ENCODE measurements at places on chromosomes 2 and 18.

DNA sequence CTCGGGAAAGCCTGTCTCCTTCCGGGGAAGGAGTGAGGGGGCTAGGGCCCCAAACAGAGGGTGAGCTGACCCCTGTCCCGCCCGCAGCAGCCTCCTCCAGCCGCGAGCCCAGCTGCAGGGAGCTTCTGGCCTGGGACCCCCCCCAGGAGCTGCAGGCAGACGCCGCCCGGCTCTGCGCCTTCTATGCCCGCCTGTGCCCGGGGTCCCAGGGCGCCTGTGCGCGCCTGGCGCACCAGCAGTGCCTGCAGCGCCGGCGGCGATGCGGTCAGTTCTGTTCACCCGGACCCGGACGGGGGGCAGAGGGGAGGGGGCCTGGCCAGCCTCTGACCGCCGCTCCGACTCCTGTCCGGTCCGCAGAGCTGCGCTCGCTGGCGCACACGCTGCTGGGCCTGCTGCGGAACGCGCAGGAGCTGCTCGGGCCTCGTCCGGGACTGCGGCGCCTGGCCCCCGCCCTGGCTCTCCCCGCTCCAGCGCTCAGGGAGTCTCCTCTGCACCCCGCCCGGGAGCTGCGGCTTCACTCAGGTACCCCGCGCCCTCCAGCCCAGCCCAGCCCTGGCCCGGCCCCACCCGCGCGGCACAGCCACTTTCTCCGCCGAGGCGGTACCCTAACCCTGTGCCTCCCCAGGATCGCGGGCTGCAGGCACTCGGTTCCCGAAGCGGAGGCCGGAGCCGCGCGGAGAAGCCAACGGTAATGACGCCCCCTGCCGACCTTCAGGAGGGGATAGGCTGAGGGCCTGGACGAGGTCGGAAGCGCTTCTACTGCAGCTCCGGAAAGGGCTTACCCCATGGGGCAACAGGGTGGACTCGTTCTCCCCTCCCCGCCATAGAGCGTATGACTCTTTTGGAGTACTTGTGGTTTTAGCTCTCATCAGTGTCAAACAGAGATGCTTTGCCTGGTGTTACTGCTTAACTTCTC lies 2.0 kb upstream of the CHRND start:
- DNase-seq = no peak

DNA sequence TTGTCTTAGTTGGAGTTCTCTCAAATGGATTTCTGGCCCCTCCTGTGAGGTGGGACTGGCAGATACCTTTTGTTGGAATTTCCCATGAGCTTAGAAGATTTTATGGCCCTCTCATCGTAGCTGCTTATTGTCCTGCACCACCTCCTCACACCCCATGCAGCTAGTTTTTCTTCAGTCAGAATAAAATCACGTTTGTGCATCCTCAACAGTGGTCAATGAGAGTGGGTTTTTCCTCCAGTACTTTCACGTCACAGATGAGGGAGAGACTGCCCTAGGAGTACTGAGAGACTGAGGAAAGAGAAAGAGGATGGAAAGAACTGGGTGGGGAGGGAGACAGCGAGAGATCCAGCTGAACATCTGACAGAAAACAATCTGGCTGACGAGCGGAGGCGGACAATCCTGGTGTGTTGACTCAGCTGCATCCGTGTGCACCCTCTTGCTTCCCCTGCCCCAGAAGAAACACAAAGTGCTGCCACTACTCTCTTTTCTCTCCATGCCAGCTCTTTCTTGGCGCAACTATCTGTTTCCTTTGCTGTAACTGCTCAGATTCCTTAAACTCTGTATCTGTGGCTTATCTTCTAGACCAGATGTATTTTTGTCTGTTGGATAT lies 7.4 kb downstream of the RAPGEF4 start:
- no peak for DNase-seq

DNA sequence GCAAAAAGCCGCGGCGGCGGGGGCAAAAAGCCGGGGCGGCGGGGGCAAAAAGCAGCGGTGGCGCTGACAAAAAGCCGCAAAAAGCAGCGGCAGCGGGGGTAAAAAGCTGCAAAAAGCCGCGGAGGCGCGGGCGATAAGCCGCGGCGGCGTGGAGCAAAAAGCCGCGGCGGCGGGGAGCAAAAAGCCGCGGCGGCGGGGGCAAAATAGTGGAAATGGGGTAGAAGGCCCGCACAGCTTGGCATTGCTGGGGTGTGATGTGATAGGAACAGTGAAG lies 450.1 kb downstream of the ANKRD30B start:
- DNase-seq = no peak

DNA sequence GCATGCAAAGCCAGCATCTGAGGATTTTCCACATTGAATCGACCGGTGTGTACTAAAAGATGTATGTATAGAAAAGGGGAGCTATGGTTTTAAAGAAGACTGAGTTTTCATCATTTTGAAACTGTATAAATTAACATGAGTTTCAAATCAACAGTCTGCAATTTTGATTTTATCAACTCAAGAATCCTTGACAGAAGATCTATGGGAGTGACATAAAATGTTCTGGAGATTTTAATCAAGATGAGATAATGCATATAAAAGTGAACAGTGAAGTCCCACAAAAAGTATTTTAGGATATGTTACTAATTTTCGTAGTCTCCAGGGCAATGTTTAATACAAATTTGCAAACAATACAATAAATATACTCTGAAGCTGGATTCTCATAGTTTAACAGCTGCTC lies 24.0 kb upstream of the CERS6 start:
- no peak for DNase-seq

DNA sequence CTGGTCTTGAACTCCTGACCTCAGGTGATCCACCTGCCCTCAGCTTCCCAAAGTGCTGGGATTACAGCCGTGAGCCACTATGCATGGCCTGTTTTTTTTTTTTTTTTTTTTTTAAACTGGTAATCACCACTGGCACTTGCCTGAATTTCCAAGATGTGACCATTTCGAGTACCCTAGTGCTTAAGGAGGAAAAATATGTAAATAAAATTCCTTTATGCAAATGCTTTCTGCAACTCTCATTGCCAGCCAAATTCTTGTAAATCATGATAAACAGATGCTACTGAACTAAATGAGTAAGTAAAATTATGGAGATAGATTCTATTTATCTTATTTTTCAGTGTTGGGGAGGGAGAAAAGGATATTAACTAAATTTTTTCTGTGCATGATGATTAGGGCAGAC lies 18.6 kb downstream of the CDCA7 start:
- DNase-seq = no peak

- DNase-seq = no peak
Observed at GRCh38 chr18:12076424-12077140, 17.1 kb upstream of the ANKRD62 start.

- peak; percentile 71 for DNase-seq
Observed at GRCh38 chr18:8744656-8745055, 39.3 kb downstream of the MTCL1 start.

GRCh38 chr18:8003878-8004675 lies 437.0 kb downstream of the PTPRM start:
- DNase-seq = no peak

DNA sequence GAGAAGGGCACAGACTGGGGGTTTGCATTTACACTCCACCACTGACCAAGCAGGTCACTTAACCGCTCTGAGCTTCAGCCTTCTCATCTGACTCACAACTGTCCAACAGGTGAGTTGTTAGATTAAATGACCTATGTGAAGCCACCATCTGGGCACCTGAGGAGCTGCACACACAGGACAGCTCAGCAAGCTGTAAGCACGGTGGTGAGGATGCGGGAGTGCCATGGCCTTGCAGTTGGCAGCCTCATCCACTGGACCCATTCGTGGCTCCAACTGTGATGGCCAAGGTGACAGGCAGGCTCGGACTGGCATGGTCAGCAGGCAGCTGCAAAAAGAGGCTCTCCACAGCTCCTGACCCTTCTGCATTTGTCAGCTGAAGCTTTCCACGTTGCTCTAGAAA lies 23.3 kb upstream of the AMMECR1L start:
- DNase-seq = no peak

- DNase-seq = no peak
Observed at GRCh38 chr2:68385220-68385906, 20.3 kb downstream of the PLEK start.

DNA sequence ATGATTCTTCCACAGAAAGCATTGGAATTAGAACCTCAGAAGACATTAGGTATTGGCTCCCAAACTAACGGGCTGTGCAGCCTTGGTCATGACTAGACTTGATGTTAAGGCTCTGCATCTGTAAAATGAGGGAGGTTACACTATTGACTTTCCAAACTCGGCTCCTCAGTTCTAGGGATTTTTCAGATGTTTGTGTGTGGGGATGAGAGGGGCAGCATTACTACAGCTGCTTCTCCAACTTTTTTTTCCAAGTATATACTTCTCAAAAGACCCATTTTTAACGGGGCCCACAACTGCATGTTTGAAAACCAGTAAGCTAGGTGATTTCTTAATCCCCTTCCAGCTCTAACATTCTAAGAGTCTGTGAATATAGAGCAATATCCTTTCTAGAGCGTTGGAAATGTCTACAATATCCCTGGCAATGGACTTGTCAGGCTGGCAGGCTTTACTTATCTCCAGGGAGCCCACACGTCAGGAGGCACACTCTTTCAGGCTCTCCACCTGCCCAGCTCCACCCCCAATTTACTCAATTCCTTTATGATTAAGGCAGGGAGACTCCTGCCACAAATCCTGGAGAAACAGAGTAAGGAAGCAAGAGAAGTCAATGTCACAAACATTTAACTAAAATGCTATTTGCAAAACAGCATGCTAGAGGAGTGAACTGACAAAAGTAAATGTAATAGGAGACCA lies 844 bp upstream of the MPV17 start:
- DNase-seq = no peak

- DNase-seq = no peak
Observed at GRCh38 chr18:42517896-42518295, 562.9 kb downstream of the PIK3C3 start.

GRCh38 chr2:107197594-107198294 lies 311.8 kb upstream of the ST6GAL2 start:
- no peak for DNase-seq

DNA sequence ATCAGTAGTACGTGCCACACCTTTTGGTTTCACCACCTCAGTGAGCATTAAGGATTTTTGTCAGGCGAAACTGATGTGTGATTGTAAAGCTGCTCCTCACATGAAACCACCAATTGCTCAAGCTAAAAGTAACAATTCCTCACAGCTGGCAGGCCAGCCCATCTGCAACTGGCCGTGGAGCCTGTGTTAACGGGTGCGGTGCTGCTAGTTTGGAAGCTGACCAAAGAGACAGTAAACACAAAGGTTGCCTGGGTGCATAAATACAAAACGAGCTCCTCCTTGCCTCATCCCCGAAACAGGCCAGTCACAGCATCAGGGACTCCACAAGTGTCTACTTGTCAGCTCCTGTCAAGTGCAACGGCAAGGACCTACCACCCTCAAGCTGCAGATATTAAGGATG lies 32.0 kb downstream of the LGALSL start:
- no peak for DNase-seq

- no peak for DNase-seq
Observed at GRCh38 chr2:97653473-97653872, 7.6 kb downstream of the COX5B start.

- DNase-seq = no peak
Observed at GRCh38 chr18:74541703-74542555, 7.6 kb downstream of the CNDP1 start.

GRCh38 chr2:223613017-223613950 lies 11.1 kb upstream of the SCG2 start:
- no peak for DNase-seq

DNA sequence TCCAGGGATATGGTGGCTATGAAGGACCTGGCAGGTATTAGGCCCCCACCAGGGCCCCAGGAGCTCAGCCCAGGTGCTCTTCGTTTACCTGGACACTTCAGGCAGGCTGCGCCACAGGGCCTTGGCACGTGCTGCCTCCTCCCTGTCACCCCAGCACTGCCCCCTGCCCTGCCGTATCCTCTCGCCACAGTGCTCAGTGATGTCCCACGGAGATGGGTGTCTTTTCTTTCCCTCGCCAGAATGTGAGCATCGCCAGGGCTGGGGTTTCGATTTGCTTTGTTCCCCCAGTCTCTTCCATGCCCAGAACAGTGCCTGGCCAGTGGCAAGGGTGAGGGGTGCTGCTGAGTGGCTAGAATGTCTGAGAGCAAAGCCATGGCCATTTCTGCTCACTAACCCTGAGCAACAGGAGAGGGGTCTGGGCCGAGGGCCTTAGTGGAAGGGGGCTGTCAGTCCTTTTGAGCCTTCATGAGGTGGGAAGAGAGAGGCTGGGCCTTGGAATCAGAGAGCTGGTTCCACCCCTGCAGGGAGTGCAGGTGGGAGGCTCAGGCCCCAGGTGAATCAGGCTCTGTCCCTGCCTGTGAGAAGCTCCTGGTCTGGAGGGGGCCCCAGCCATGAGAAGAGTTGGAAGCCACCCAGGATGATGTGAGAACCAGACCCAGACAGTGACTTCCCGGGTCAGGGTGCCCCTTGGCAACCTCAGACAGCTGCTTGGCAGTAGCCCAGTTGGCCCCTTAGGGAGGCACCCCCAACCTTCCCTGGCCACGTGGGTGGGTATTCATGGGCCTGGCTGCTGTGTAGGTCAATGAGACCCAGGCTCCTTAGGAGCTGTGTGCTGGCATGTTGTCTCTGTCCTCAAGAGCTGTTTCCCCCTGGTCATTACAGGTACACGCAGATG lies 129.9 kb upstream of the HS6ST1 start:
- no peak for DNase-seq

- no peak for DNase-seq
Observed at GRCh38 chr18:43009674-43010073, 105.8 kb downstream of the RIT2 start.

- no peak for DNase-seq
Observed at GRCh38 chr2:31129375-31130171, 8.7 kb downstream of the GALNT14 start.

DNA sequence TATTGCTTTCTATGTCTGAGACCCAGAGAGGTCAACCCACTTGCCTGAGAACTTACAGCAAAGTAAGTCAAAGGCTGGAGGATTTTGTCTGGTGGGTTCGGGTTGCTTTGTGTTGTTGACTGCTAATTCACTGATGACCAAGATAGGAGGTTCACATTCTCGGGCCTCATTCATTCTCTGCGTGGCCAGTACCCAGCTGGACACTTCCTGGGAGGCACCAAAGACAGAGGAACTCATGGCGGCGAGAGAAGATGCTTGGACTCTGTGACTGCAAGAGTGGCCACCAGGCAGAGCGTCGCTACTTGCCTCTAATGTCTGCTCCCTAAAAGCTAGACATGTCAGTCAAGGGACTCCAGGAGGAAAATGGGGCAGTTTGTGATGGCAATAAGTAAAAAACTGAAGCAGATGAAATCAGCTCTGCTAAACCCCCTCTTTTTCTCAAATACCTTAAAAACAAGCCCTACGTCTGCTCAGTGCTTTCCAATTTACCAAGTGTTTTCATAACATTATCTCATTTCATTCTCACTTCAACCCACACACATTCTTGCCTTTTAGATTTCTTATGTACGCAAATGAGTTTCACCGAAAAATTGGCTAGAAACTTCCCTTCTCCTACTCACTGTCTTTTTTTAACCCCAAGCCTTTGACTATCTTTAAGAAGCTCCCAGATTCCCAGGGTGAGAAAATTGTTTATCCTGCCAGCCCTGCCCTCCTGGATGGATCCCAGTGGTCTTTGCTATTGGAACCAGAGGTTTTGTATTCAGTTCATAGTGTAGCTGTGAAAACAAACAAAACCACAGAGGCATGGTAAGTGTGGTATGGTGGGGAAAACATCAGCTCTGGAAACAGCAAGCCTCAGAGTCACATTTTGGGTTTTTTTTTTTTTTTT lies 4.9 kb upstream of the LBH start:
- no peak for DNase-seq

- no peak for DNase-seq
Observed at GRCh38 chr2:201255408-201256033, 4.8 kb upstream of the CASP8 start.

All from stimulated activated naive CD4-positive, alpha-beta T cell (primary cell).